NK-92 treated with Interleukin-12 subunit alpha and Interleukin-12 subunit beta, amount 100 ng/mL, for 24 hours (cell line): ENCODE measurements at places on chromosomes 5 and 9.

DNA sequence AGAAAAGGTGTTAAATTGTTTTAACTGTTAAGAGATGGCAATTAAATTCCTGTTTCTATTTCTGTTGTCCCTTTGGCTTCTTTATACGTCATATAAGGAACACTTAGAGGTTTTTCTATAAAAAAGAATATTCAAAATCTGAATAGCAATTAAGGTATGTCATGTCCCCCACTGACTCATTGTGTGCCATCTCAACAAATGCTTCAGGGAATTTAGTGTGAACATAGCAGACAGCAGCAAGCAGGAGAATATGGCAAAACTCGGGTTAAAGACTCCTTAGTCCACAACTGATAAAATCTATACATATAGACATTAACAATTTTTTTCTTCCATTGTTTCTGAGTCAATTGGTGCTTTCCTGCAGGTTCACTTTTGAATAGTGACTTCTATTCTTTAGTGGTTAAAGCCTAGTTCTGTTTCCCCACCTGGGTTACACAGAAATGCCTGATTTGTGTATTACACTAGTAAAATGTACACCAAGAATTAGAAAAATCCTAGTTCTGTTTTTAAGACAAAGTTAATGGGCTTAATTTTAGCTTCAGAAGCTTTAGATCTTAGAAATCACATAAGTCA, 17.9 kb upstream of the RPS23 start:
- no peak for DNase-seq

GRCh38 chr5:61964201-61964600, 341.8 kb upstream of the KIF2A start:
- no peak for DNase-seq

DNA sequence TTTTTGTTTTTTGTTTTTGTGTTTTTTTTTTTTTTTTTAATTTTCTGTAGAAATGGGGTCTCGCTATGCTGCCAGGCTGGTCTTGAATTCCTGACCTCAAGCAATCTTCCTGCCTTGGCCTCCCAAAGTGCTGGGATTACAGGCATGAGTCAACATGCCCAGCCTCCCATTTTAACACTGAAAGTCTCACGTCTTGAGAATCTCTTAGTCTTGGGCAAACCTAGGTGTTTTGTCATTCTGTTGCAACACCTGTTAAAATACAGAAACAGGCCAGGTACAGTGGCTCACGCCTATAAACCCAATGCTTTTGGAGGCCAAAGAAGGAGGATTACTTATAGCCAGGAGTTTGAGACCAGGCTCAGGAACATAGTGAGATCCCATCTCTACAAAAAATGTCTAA, 599.0 kb downstream of the TLR4 start:
- DNase-seq: no peak

- no peak for DNase-seq
These were observed 93.6 kb downstream of the PAX5 start for GRCh38 chr9:36940500-36940853.

DNA sequence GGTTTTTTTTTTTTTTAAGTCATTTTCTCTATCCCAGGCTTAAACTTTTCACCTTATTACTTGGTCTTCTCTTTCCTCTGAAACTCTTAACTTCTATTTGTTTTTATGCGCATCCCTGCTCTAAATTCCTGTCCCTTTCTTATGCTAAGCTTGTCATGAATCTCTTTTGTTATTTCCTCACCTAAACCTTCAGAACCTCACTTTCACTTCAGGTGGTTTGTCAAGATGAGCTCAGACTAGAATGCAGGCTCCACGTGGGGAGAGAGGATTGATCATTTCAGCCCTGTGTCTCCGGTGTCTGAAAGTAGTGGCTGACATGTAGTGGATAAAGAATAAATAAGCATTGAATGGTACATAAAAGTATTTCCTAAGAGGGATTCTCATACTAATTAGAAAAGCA, 63.6 kb downstream of the ANXA1 start:
- DNase-seq: no peak

DNA sequence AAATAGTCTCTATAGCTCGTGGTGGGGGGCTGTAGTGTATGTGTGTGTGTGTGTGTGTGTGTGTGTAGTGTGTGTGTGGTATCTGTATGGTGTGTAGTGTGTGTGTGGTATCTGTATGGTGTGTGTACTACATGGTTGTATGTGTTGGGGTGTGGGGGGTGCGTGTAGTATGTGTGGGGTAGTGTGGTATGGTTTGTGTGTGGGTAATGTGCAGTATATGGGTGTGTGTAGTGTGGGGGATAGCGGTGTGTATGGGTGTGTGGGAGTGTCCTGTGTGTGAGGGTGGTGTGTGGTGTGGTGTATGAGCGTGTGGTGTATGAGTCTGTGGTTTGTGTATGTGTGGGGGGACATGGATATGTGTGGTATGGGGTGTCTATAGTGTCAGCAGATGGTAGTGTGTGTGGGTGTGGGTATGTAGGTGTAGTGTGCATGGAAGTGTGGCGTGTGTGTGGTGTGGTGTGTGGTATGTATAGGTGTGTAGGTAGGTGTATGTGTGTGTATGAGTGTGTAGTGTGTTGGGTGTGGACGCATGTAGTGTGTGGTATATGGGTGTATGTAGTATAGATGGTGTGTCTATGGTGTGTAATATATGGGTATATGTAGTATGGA, 145.8 kb upstream of the IQGAP2 start:
- DNase-seq: no peak

DNA sequence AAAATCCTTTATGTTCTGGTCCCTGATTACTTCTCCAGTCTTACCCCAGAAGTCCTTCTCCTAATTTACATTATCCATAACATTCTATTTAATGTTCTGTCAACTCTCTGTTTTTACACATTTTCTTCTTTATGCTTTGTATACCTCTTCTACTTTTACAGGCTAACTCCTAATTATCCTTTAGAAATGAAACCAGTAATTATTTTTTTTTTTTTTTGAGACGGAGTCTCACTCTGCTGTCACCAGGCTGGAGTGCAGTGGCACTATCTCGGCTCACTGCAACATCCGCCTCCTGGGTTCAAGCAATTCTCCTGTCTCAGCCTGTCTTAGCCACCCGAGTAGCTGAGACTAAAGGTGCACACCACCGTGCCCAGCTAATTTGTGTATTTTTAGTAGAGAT, 9.0 kb downstream of the CENPK start:
- no peak for DNase-seq

- no peak for DNase-seq
These were observed 85.1 kb upstream of the GRHPR start for GRCh38 chr9:37337301-37337890.

GRCh38 chr5:963310-963672, 45.3 kb upstream of the NKD2 start:
- no peak for DNase-seq

- no peak for DNase-seq
These were observed 42.8 kb downstream of the ANGPTL2 start for GRCh38 chr9:127079446-127080140.

DNA sequence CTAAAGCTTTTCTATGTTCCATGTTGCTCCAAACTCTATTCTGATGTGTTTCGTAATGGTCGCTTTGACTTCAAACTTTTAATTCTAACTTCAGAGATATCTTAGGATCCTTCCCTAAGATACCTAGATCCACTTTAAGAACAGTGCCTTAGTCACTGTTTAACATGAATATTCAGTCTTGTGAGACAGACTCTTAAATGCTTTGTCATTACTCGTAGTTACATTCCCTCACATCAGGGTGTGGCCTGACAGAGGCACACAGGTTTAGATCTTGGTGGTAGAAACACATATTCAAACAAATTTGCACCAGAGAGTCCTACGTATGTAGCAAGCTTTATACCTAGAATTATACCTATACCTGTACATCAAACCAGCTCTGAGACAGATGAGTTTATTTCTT, 687.0 kb upstream of the C9orf72 start:
- DNase-seq: no peak

DNA sequence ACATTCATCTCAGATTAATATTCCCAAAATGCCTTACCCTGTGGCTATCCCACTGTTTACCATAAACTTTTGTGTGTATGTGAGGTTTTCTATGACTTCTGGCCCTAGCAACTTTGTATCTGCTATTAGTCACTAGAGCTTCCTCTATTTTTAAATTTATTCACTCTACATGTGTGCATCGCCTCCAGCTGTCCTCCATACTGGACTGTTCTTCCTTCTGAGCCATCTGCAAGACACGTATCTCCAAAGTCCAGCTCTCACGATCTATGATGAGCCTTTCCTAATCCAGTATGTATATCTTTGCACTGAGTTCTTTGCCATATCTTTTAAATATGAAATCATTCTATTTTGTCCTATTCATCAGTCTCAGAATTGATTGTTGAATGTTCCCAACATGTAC, 1.7 kb upstream of the GNG10 start:
- no peak for DNase-seq

- DNase-seq: no peak
These were observed 139.8 kb downstream of the MPDZ start for GRCh38 chr9:13139641-13140171.

- no peak for DNase-seq
These were observed 21.2 kb downstream of the GSN start for GRCh38 chr9:121289026-121289771.

GRCh38 chr9:116842658-116843057, 155.6 kb downstream of the TRIM32 start:
- DNase-seq: no peak

- peak; percentile 75 for DNase-seq
These were observed 330.7 kb downstream of the PDE4D start for GRCh38 chr5:59562756-59563389.
